ENCODE measurements at places on chromosomes 11 and 22. TPM values are rescaled to one million over a fixed set of nuclear protein-coding genes. Genes with fewer than 3 reads are reported as not detected.

DNA sequence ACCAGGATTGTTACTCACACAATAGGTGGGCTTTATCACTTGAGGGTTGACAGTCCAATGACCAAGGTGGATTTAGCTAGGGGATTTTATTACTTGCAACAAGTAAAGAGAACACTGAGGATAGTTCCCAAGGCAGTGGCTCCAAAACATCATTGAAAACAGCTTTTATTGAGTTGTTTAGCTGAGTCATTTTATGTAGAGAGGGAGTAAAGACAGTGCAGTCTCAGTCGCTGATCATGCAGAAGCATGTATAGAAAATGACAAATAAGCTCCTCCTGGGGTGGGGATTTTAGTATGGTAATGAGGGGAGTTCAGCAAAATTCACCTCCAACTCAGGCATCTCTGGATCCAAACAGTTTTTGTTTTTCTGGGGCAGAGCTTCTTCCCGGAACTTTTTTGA, 163.0 kb upstream of the CCDC179 start:
- no peaks in the 10 kb centered on the region for H3K36me3 ChIP-seq
- no peaks in the 10 kb centered on the region for H3K4me1 ChIP-seq
- no peaks in the 10 kb centered on the region for H3K27me3 ChIP-seq
- no peak overlapping the region for H3K27ac ChIP-seq

ESAM gene
- 1.5 TPM for total RNA-seq

GRCh38 chr11:81573367-81573766, 1160.3 kb downstream of the FAM181B start:
- H3K4me3 ChIP-seq = no peak overlapping the region
- no peaks in the 10 kb centered on the region for H3K36me3 ChIP-seq
- H3K27ac ChIP-seq = no peak overlapping the region
- DNase-seq = no peak
- H3K4me1 ChIP-seq = no peaks in the 10 kb centered on the region

NFAM1 gene
- total RNA-seq = 3.6 TPM

DNA sequence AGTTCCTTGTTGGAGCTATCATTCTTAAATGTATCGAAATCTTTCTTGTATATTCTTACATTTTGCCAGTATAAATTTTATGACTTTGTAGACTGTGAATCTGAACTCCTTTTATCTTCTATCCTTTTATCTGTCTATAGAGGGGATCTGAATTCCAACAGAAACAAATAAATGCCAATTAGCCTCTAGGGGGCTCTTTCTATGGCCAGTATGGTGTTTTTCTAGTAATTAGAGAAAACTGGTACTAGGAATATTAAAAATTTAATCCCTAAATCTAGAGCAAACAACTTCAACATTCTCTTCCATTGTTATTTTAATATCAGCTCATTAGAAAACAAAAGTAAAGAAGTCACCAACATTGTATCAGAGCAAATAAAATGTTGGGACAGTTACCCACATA, 21.5 kb upstream of the CAT start:
- H3K27ac ChIP-seq = no peak overlapping the region
- H3K4me1 ChIP-seq = no peaks in the 10 kb centered on the region
- H3K36me3 ChIP-seq = no peaks in the 10 kb centered on the region
- DNase-seq = no peak
- H3K27me3 ChIP-seq = no peaks in the 10 kb centered on the region

DNA sequence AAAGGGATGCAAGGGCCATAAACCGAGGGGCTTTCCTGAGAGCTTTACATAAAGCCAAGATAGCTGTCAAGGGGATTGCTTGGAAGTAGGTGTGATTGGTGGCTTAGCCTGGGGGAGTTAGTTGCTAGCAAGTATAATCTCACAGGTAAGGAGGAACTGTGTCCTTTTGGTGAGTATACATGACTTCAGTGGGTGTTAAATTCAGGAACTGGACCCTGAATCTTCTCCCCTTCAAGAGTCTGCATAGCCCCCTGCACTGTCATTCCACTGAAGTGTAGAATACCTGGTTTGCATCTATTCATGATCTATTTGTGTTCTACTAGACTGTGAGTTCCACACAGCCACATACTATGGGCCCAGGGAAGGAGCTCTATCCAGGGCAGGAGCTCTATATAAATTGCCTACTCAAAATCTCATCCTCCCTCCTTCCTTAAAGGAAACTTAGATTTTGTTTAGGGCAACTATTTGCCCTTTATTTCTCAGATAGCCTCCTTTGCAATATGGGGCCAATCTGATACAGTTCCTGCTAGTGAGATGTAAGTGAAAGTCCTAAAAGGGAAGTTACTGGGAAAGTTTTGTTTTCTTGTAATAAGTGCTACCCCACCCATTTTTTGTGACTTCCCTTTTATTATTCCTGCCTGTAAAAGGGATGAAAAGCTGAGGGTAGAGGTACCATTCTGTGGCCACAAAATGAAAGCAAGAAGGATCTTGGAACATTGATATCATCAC, 120.5 kb downstream of the PGR start:
- no peak overlapping the region for H3K4me3 ChIP-seq
- no peaks in the 10 kb centered on the region for H3K36me3 ChIP-seq
- H3K27ac ChIP-seq = no peak overlapping the region

- H3K36me3 ChIP-seq = peaks cover 21% of the 10 kb centered on the region
- peak; percentile 26 for DNase-seq
- no peak overlapping the region for H3K27ac ChIP-seq
- H3K4me3 ChIP-seq = peak overlapping the region; percentile 8
- peaks cover 19% of the 10 kb centered on the region for H3K4me1 ChIP-seq
These were observed 12.5 kb downstream of the OTUB1 start for GRCh38 chr11:63998558-63999348.

DNA sequence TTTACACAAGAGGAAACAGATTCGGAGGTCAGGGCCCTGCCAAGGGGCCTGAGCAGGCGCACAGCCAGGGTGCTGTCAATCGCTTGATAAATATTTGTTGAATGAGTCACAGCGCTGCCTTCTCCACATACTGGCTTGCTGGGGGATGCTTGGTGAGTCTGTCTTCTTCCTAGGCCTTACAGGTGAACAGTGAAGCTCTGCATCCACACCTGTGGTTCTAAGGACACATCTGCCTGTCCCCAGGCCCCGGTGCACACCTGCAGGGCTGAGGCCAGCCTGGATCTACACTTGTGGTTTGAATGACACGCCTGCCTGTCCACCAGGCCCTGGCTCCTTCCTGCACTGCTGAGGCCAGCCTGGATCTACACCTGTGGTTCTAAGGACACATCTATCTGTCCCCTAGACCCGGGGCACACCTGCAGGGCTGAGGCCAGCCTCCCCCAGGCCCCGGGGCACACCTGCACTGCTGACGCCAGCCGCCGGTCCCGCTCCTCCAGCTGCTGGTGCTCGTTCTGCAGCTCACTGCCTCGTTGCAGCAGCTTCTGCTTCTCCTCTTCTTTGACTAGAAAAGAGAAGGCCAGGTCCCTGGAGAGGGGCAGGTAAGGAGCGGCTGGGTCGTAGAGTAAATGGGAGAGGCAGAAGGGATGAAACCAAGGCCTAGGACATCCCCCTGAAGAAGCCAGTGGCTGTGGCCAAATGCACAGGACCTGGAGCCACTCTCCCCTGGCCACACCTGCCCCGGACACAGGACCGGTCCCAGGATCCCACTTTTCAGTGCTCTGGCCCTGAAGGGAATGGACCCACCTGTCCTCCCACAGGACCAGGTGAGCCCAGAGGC, 124.6 kb downstream of the PHF21B start:
- H3K4me3 ChIP-seq = no peak overlapping the region
- no peak overlapping the region for H3K27ac ChIP-seq
- no peaks in the 10 kb centered on the region for H3K27me3 ChIP-seq
- H3K36me3 ChIP-seq = no peaks in the 10 kb centered on the region
- H3K4me1 ChIP-seq = no peaks in the 10 kb centered on the region

DNA sequence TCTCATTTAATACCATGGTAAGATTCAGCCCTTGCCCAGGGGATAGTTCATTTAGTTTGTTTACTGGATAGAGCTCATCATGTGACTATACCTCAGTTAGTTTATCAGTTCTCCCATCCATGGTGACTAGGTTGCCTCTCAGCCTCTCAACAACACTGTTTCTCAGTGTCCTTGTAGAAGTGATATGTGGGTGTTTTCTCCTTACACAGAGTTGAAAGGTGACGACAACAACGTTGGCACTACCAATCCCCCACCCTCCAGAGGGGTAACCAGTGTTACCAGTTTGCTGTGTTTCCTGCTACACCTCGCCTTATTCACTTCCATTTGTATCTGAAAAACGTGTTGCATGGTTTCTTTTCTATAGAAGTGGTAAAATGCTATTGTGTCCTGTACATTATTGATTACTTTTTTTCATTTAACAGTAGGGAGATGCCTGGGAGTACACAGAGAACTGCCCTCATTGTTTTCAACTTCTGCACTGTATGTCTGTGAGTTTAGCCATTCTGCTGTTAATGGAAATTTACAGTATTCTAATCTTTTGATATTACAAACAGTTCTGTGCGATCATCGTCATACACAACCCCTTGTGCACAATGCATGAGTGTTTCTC, 11.6 kb downstream of the NEAT1 start:
- H3K36me3 ChIP-seq = peaks cover 51% of the 10 kb centered on the region
- no peak overlapping the region for H3K4me3 ChIP-seq
- no peaks in the 10 kb centered on the region for H3K27me3 ChIP-seq
- H3K4me1 ChIP-seq = peaks cover 29% of the 10 kb centered on the region
- H3K27ac ChIP-seq = peak overlapping the region; percentile 4

- DNase-seq = peak; percentile 96
- peak within 1 kb of the TSS; percentile 15 for H3K27ac ChIP-seq
- peaks cover 5% of the 10 kb centered on the region for H3K27me3 ChIP-seq
- peaks cover 38% of the 10 kb centered on the region for H3K4me1 ChIP-seq
- H3K36me3 ChIP-seq = no peaks in the 10 kb centered on the region
These were observed at the start of gene FOSL1 for GRCh38 chr11:65900125-65900898. FOSL1 (minus strand) TSS chr11:65900388; CDS start chr11:65900339, 49 bp downstream.

GRCh38 chr22:26393929-26394328, 35.1 kb upstream of the ASPHD2 start:
- no peaks in the 10 kb centered on the region for H3K36me3 ChIP-seq
- no peaks in the 10 kb centered on the region for H3K27me3 ChIP-seq
- no peaks in the 10 kb centered on the region for H3K4me1 ChIP-seq
- H3K27ac ChIP-seq = no peak overlapping the region
- DNase-seq = no peak

DNA sequence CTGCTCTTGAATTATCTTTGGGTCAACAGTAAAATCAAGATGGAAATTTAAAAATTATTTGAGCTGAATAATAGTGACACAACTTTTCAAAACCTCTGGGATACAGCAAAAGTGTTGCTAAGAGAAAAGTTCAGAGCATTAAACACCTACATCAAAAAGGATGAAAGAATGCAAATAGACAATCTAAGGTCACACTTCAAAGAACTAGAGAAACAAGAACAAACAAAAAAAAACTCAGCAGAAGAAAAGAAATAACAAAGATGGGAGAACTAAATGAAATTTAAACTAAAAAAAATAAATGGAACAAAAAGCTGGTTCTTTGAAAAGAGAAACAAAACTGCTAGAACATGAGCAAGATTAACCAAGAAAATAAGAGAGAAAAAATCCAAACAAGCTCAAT, 15.0 kb upstream of the TMEM45B start:
- no peaks in the 10 kb centered on the region for H3K36me3 ChIP-seq
- H3K27ac ChIP-seq = no peak overlapping the region
- no peaks in the 10 kb centered on the region for H3K4me1 ChIP-seq
- DNase-seq = no peak

CBX7 gene
- total RNA-seq = 49.6 TPM

DNA sequence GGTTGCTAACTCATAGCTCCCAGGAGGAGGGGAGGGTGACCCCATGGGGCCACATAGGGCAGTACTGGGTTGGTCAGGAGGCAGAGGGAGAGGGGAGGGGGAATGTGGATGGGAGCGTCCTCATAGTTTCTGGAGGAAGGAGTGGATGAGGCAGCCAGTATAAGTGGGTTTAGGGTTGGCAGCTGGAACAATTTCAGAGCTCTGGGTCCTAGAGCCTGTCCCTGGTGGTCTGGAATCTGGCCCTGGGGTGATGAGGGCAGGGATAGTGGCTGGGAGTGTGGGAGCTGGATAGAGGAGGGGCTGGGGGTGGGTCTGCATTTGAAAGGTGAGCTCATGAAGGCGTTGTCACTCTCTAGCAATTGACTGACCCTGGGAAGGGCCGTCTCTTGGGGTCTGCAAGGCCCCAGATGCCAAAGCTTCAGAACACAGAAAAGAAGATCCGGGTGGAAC, 5.3 kb upstream of the MRGPRG start:
- H3K27me3 ChIP-seq = no peaks in the 10 kb centered on the region
- H3K4me1 ChIP-seq = peaks cover 15% of the 10 kb centered on the region
- no peaks in the 10 kb centered on the region for H3K36me3 ChIP-seq
- no peak for DNase-seq
- H3K27ac ChIP-seq = no peak overlapping the region

GRCh38 chr11:58957922-58958321, 18.6 kb downstream of the GLYATL1 start:
- DNase-seq = no peak
- H3K27me3 ChIP-seq = no peaks in the 10 kb centered on the region
- H3K4me1 ChIP-seq = no peaks in the 10 kb centered on the region
- H3K36me3 ChIP-seq = no peaks in the 10 kb centered on the region
- no peak overlapping the region for H3K4me3 ChIP-seq

- H3K4me3 ChIP-seq = no peak overlapping the region
- peaks cover 14% of the 10 kb centered on the region for H3K36me3 ChIP-seq
- DNase-seq = no peak
- no peaks in the 10 kb centered on the region for H3K27me3 ChIP-seq
- no peak overlapping the region for H3K27ac ChIP-seq
These were observed 3.7 kb upstream of the TIRAP start for GRCh38 chr11:126279191-126279590.

SCN2B gene
- not detected for total RNA-seq

GRCh38 chr11:94787801-94788200, 19.6 kb downstream of the AMOTL1 start:
- DNase-seq = no peak
- H3K4me3 ChIP-seq = no peak overlapping the region
- H3K4me1 ChIP-seq = no peaks in the 10 kb centered on the region
- no peak overlapping the region for H3K27ac ChIP-seq
- H3K27me3 ChIP-seq = no peaks in the 10 kb centered on the region
